Testis (tissue), 5 donors: ENCODE measurements at places on chromosomes 7 and 10.
A peak's percentile ranks its signal among the peaks of the same experiment; 100 is the strongest.

DNA sequence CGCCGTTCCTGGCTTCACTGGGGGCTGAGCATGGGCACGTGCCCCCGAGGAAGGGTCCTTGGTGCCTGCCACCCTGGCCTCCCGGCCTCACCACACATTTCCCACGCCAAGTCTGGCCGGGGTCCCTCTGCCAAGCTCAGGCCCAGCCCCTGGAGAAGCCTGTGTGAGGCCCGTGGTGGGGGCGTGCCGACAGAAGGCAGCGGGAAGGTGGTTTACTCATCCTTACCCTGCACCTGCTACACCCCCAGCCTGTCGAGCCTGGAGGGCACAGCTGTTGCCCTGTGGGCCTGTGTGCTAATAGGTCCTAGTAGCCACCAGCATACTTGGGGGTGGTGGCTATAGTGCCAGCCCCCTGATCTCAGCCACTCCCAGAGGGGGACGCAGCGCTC, 46.7 kb downstream of the NKX6-2 start:
- DNase-seq = no peak

DNA sequence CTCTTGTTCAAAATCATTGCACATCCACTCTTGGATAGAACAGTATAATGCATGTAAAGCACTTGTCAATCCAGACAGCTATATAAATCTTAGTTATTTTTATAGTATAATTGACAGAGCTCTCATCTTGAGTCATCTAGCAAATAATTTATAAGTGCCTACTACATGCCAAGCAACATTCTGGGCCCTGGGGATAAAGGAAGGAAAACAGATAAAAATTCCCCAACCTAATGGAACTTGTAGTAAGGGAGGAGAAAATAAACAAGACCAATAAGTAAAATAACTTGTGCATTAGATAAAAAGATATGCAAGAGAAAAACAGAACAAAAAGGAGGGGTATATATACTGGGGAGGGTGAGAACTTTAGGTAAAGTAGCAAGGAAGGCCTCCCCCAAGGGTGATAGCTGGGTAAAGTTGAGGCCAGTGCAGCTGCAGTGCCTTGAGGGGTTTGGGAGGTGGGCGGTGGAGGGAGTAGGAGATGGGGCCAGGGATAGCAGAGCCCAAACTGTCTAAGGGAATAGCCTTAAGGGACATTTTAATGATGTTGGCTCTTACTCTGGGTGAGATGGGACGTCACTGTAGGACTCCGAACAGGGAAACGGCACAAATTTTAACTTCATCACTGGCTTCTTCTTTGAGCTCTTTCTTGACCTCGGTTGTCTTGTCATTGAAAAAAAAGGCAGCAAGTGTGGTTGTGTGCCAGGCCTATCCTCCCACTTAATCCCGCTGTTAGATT, 79.3 kb upstream of the SEC61G start:
- DNase-seq = no peak

DNA sequence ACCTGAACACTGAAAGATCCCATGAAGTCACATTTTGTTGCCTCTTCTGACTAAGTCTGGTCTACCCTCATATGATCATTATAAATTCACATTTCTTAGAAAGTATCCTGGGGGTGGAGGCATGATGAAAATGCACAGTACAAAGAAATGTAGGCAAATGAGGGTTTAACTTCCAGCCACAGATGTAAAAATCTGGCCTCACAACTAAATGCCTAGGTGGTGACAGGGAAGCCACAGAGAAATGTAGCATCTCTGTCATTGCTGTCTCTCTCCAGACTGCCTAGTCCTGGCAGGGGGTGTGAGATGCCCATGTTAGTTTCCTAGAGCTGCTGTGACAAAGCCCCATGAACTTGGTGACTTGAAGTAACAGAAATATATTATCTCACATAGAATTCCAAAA, 395.9 kb downstream of the SORCS3 start:
- DNase-seq = no peak

DNA sequence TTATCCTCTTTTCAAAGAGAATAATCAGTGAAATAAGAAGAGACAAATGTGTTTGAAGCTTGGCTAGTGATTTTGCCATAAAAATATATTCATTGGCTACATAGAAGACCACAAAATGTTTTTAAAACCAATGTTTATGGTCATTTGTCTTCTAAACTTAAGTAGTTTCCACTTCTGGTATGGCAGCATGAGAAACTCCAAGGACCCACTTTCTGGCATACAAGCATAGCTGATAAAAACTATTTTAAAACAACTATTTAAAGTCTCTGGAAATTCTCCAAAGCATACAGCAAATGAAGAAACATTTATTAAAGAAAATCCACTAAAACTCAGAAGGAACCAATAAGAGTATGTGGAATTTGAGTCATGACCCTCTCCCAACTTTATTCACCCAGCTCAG, 89.2 kb upstream of the TOMM7 start:
- no peak for DNase-seq

DNA sequence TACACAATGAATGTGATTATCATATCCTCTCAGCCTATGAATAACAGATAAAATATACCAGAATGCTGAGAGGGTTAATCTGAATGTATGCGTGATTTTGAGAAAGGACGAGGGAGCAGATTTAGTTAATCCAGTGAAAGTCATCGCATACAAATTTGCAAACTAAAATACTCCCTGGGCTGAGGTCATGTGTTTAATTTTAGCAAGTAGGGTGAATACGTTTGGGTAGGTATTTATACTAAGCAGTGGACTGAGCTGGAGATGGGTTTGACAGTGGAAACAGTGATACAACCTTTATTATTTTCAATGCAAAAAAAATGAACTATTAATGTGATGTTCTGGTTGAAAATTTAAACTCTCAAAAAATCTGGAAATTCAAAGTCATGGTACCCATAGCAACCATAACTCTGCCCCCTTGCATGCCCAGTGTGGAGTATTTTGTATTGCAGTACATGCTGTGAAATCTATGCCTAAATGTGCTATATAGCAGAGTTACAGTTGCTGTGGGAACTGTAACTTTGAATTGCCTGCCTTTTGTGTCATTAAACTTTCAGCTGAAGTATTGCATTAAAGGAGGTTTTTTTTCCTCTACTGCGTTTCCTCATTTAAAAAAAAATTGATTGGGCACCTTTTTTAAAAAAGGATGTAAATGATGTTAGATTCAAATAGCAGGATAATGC, 9.5 kb upstream of the ARID5B start:
- DNase-seq = no peak

- no peak for DNase-seq
These were observed 136.1 kb downstream of the SEMA3A start for GRCh38 chr7:84058311-84059076.

GRCh38 chr10:59258890-59259289, 82.4 kb downstream of the PHYHIPL start:
- no peak for DNase-seq

- no peak for DNase-seq
These were observed 47.4 kb downstream of the MGAM2 start for GRCh38 chr7:142158736-142159496.

DNA sequence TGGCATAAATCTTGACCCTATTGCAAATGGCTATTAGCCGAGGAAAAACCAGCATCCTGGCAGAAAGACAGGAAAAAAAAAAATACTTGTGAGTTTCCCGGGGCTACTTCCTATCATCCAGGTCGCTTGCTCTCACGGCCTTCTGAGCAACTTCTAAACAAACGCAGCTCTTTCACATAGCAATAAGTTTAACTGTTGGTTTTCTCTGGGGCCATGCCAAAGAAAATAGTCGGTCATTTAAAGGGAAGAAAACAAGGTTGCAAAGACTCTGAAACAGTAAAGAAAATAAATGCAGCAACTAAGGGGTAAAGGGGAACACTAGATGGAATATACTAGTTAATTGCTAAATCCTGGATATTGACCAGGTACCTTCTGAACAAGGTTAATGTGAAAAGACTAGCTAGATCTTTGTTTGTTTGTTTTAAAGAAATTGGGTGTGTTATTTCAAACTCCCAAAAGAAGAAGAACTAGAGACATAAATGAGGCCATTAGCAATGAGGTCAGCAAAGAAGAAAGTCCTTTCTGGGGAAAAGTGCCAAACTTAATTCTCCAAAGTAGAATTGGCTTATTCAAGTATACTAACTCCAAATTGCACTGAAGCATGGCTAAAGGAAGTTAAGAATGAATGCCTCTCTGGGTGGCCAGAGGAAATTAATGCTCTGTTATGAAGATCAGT, 54.2 kb downstream of the SLC39A12 start:
- peak; percentile 19 for DNase-seq

DNA sequence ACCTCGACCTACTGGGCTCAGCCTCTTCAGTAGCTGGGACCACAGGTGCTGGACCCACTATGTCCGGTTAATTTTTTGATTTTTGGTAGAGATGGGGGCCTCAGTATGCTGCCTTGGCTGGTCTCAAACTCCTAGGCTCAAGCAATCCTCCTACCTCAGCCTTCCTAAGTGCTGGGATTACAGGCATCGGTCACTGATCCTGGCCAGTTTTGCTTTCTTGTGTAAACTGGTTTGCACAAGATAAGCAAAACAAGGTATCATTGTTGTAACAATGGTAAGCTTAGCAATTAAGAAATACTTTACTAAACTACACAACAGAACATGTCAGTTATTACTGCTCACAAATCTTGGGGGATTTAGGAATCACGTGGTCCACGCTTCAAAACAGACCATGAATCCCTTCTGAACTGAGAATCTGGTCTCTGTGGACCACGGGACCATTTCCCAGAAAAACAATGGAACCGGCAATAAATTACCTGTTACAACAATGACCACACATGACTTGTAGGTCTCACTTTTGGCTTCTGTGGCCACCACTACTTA, 36.8 kb downstream of the RSU1 start:
- no peak for DNase-seq

GRCh38 chr10:58826694-58827093, 314.0 kb downstream of the BICC1 start:
- no peak for DNase-seq

GRCh38 chr10:45557275-45557905, 115.2 kb downstream of the ZFAND4 start:
- no peak for DNase-seq

- DNase-seq = no peak
These were observed 82.1 kb upstream of the PRPS1L1 start for GRCh38 chr7:18109762-18110161.

- DNase-seq = no peak
These were observed 39.5 kb downstream of the RSU1 start for GRCh38 chr10:16777473-16778370.

DNA sequence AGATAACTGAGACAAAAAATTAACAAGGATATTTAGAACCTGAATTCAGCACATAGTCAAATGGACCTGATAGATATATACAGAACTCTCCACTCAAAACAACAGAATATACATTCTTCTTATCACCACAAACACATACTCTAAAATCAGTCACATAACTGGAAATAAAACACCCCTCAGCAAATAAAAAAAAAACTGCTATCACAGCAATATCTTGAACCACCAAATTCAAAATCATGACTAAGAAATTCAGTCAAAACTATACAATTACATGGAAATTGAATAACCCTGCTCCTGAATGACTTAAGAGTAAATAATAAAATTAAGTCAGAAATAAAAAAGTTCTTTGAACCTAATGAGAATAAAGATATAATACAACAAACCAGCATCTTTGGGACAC, 30.0 kb upstream of the ZNF722 start:
- no peak for DNase-seq

GRCh38 chr7:21146642-21147423, 281.1 kb upstream of the SP4 start:
- peak; percentile 33 for DNase-seq

DNA sequence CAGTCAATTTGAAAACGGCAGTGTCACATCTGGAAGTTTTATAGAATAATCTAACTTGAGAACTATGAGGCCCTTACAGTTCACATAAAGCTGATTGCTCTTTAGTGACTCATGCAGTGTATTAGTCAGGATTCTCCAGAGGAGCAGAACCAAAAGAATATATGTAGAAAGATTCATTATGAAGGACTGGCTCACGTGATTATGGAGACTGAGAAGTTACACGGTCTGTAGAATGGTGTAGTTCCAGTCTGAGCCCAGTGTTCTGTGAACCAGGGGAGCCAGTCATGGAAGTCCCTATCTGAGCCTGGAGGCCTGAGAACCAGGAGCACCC, 21.5 kb downstream of the RBM33 start:
- DNase-seq = no peak

GRCh38 chr10:28975891-28976531, 298.7 kb downstream of the BAMBI start:
- DNase-seq = no peak

DNA sequence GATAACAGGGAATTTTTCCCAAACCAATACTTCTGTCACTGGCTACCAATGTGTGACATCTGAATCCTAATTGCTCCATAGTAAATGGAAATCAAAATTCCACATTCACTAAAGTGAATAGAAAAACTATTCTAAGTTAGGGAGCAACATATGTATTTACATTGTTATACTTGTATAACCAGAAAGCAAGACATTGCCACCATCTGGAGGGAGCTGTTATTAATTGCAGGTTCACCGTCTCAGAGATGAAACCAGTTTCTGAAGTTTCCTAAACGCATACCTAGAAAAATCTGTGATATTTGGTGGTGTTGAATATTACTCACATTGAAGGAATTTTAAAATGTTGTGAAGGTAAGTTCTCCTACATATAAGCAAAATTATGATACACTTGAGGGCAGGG, 390.1 kb downstream of the NXPH1 start:
- no peak for DNase-seq

DNA sequence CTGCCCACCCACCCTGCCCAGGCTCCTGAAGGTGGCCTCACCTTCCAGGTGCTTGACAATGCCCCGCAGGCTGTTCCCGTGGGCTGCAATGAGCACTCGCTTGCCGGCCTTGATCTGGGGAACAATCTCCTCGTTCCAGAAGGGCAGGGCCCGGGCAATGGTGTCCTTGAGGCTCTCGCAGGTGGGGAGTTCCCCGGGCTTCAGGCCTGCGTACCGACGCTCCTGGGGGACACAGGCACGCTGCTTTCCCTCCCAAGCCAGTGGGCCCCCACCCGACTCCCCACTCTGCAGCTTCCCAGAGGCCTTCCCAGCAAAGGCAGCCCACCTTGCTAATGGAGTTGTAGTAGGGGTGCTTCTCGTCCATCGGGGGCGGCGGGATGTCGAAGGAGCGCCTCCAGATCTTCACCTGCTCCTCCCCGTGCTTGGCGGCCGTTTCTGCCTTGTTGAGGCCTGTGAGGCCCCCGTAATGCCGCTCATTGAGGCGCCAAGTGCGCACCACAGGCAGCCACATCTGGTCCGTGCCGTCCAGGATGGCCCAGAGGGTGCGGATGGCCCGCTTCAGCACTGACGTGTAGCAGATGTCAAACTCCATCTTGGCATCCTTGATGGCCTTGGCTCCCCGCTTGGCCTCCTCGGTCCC, 456 bp downstream of the PGAM2 start:
- no peak for DNase-seq
